ENCODE measurements at places on chromosomes 2 and 18. TPM values are rescaled to one million over a fixed set of nuclear protein-coding genes. Genes with fewer than 3 reads are reported as not detected.

DNA sequence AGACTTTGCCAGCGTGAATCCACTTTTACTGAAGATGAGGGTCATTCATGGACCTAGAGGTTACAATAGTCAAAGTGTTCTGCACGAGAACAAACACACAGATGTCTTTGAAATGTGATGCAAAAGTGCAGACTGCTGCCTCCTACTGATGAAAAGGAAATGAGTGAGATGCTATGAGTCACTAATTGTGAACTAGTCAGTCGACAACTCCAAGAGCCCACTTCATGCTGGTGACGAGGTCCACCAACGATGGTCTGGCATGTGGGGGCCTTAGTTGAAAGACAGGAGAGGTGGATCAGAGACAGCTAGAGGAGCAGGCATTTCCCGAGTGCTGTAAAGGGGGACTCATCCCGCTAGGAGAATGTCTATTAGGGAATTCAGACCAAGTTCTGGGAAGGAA is 17.1 kb upstream of the ZNF236 start:
- H3K27me3 ChIP-seq: no peaks in the 10 kb centered on the region
- no peak overlapping the region for H3K4me3 ChIP-seq
- H3K36me3 ChIP-seq: no peaks in the 10 kb centered on the region
- H3K4me1 ChIP-seq: no peaks in the 10 kb centered on the region

DYSF gene
- total RNA-seq: 21.8 TPM

DNA sequence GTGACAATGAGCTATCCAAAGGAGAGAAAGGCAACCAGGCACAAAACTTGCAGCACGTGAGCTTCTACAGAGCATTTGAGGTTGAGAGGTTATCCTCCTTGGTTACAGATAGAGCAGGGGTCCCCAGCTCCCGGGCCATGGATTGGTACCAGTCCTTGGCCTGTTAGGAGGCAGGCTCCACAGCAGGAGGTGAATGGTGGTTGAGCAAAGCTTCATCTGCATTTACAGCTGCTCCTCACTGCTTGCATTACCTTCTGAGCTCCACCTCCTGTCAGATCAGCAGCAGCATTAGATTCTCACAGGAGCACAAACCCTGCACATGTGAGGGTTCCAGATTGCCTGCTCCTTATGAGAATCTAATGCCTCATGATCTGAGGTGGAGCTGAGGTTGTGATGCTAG is 57.8 kb upstream of the ST8SIA3 start:
- H3K36me3 ChIP-seq: no peaks in the 10 kb centered on the region
- DNase-seq: no peak
- H3K27ac ChIP-seq: no peak overlapping the region

DSG4 gene
- total RNA-seq: not detected

Data from right lobe of liver (tissue), 6 donors.